ENCODE measurements at places on chromosomes 1 and 21. TPM values are rescaled to one million over a fixed set of nuclear protein-coding genes. Genes with fewer than 3 reads are reported as not detected.

DNA sequence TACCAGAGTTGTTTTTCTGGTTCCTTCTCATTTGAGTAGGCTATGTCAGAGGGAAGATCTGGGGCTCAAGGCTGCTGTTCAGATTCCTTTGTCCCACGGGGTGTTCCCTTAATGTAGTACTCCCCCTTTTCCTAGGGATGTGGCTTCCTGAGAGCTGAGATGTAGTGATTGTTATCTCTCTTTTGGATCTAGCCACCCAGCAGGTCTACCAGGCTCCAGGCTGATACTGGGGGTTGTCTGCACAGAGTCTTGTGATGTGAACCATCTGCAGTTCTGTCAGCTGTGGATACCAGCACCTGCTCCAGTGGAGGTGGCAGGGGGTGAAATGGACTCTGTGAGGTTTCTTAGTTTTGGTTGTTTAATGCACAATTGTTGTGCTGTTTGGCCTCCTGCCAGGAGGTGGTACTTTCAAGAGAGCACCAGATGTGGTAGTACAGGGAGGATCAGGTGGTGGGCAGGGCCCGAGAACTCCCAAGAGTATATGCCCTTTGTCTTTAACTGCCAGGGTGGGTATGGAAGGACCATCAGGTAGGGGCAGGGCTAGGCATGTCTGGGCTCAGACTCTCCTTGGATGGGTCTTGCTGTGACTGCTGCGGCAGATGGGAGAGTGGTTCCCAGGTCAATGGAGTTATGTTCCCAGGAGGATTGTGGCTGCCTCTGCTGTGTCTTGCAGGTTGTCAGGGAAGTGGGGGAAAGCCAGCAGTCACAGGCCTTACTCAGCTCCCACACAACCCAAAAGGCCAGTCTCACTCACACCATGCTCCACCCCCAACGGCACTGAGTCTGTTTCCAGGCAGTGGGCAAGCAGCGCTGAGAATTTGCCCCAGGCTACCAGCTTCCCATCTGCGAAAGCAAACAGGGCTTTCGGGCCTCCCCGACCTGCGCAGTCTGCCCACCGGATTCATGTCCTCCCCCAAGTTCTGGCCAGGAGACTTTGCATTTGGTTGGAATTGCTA, 64.2 kb downstream of the SERINC2 start:
- peak; percentile 32 for DNase-seq

DNA sequence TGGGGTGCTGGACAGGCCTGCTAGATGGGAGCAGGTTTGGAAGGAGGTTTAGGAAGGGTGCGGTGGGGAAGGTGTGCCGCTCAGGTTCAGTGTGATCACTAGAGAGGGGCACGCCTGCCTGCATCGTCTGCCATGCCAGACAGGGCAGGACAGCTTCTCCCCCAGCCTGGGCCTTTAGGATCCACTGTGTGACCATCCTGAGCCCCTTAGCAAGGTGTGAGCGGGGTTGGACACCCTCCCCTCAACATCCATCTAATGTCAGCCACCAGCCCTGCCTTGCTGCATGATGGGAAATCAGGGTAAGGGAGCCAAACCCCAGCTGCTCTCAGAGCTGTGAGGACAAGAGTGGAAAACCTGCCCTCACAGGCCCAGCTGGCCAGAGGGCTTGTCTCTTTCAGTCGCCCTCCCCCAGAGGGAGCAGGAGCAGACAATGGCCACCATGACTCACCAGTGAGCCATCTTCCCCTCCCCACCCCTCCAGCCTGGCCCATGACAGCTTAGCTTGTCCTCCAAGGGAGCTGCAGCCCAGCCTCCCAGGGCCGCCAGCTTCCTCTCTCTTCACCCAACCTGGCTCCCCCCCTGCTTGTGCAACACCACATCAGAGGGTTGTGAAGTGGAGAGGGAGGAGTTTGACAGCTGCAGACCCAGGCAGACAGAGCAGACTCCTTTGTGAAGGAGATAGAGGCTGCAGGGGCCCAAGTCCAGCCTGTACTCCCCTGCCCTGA, 37.0 kb downstream of the NUAK2 start:
- DNase-seq: peak; percentile 97

The PRR9 gene
- total RNA-seq: not detected

The NCF2 gene
- total RNA-seq: 4.1 TPM
